ENCODE measurements at places on chromosomes 4 and X.

GRCh38 chrX:45524296-45524695 lies 323.6 kb upstream of the DIPK2B start:
- DNase-seq: no peak

DNA sequence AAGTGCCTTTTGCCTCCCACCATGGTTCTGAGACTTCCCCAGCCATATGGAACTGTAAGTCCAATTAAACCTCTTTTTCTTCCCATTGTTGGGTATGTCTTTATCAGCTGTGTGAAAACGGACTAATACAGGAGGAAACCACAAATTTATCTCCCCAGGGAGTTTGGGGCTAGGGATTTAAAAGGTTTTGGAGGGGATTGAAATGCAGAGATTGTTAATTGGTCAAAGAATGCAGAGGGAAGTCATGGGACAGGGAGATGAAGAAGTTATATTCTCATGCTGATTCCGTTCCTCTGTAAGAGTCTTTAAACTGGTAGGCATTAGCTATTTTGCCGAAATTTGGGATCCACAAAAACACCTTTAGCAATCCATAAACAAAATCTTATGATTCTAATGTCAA lies 57.9 kb downstream of the TKTL2 start:
- no peak for DNase-seq

- no peak for DNase-seq
Observed at GRCh38 chr4:28014469-28014868, 1153.8 kb downstream of the STIM2 start.

DNA sequence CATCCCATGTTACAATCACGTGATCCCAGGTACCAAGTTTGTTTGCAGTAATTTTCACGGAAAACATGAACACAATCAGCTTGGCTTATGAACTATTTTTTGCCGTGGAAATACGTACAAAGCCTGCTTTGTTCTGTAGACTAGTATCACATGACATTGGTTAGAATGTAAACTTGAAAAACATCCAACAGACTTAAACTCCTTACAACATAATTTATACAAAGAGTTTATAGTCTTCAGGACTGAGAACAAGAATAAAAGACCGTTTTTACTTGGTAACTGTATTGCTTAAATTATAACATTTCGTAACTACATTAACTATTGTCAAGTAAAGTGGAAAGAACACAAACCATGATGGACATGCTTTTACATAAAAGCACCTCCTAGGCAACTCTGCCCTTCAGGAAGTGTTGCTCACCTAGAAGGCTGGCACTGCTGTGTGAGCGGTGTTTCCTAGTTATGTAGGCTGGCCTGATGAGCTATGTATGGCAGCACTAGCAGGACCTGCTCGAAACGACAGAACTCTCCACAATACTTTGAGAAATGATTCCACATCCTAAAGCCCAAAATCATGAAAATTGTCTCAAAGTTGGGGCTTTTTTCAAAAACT lies 41.8 kb upstream of the WDR1 start:
- no peak for DNase-seq

GRCh38 chr4:47674144-47674543 lies 163.7 kb downstream of the CORIN start:
- DNase-seq: no peak

- no peak for DNase-seq
Observed at GRCh38 chr4:168221301-168221700, 97.3 kb downstream of the DDX60 start.

DNA sequence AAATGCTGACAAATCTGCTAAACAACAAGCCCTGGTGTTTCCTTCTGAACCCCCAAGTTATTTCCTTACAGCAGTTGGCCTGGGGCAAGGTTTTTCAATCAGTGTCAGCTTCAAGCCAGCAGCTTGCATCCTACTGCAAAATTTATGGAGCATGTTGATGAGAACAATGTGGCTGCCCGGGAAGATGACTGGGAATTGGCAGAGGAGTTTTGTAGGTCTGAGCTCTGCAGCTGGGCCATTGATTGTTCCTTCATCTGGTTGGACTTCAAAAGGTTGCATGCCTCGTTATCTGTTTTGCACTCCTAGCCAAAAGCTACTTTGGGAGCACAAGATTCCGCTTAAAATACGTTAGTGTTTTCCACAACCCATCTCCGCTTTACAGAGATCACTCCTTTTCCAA lies 1030.3 kb upstream of the LCORL start:
- DNase-seq: no peak

DNA sequence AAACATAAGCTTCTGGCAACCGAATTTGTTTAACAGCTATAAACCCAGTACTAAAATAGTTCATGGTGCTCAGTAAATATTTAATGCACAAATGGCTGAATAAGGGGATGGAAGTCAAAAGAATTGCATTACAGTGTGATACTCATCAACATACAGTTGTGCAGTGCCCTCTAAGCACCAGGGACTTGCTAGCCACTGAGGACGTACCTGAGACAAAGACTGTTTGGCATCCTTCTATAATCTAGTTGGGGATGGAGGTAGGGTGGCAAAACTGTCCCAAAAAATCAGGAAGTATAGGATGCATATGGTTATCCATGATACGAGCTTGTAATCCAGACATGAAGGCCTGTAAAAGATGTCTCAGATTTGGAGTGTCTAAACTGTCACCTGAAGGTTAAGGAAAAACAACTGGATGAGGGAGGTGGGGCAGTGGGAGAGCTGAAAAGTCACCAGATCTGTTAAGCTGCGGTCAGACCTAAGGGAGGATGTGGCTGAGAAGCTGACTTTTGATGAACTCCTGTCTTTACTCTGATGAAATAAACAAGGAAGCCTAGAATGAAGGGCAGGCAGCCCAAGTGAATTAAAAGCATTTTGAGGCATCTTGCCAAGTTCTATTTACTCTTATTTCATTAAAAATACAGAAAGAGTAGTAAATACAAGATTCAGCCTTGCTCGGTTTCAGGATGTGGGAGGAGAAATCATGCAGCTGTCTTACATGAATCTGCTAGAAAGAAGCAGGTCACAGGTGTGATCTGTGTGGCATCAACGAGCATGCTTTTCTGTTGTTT lies 12.0 kb upstream of the CD38 start:
- peak; percentile 83 for DNase-seq

- no peak for DNase-seq
Observed at GRCh38 chr4:20554134-20554533, 146.1 kb upstream of the PACRGL start.

DNA sequence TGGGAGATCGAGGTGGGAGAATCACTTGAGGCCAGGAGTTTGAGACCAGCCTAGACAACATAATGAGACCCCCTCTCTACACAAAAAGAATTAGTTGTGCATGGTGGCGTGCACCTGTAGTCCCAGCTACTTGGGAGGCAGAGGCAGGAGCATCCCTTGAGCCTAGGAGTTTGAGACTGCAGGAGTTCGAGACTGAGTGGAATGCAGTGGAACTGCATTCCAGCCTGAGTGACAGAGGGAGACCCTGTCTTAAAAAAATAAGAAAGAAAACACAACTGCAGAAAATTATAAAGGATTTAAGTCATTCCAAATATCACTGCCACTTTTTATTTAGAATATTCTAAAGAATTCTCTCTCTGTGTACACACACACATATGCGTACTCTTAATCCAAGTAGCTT lies 18.4 kb downstream of the HPRT1 start:
- no peak for DNase-seq

DNA sequence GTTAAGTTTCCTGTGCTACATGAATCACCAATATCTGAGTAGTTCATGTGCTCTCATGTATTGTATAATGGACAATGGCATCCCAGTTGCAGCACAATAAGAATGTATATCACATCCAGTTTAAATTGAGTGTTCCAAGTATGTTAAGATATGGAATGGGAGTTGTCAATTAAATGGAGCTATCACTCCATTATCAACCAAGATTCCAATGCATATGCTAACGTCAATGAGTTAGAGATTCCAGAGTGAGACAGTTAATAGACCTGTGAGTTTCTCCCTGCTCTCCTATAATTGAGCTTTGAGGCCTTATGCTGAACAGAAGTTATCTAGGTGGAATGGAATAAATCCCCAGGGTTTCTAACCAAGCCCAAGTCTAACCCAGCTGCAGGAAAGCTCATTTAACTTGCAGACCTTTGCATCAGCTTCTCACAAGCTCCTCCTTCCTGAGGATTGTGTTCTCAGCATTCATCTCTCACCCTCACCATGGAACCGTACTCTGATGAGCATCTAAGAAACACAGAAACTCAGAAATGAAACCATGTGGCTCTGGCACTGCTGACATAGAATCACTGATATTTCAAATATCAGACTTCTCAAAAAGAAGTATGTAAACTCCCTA lies 84.8 kb downstream of the TIGD2 start:
- no peak for DNase-seq

- no peak for DNase-seq
Observed at GRCh38 chr4:73379946-73380345, 24.1 kb upstream of the ALB start.

DNA sequence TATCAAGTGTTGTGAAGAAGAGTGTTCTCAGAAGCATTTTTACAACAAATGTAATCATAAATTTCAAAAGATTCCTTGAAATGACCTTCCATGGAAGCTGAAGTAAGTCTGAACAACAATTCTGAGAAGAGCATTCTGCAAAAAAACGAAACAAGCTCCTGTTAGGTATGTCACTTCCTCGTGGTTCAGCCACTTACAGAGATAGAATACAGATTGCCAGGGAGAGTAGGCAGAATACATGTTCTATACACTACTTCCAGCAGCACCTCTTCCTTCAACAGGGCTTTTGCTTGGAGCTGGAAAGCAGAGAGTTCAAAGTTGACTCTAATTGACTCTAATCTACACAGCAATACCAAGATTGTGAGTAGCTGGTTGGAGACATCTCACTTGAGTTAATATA lies 274.5 kb downstream of the ADGRA3 start:
- no peak for DNase-seq

DNA sequence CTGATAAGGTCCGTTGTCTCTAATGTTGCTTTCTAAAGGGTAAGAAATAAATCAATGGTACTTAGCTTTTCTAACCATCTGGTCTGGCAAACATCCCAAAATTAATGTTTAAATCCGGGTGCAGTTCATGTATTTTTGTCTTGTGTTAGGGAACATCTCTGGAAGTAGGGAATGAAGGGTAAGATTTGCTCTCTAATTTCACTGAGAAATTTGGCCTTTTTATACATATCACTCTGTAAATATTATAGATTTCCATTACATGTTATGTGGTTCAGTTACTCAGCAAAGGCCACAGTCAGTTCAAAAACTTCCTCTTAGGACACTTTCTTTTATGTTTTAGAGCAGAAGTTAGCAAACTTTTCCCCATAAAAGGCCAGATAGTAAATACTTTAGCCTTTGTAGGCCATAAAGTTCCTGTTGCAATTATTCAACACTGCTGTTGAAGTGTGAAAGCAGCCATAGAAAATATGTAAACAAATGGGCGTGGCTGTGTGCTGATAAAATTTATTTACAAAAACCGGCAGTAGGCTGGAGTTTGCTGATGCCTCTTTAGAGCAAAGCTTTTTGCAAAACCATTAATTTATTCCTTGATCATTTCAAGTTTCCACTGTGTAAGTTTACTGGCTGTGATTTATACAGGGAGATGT lies 218.1 kb downstream of the ANTXR2 start:
- no peak for DNase-seq

- DNase-seq: no peak
Observed at GRCh38 chr4:158111241-158111640, 61.6 kb downstream of the GASK1B start.

- no peak for DNase-seq
Observed at GRCh38 chr4:10527438-10527837, 70.2 kb upstream of the ZNF518B start.

GRCh38 chr4:66590488-66591215 lies 920.4 kb upstream of the EPHA5 start:
- DNase-seq: no peak

DNA sequence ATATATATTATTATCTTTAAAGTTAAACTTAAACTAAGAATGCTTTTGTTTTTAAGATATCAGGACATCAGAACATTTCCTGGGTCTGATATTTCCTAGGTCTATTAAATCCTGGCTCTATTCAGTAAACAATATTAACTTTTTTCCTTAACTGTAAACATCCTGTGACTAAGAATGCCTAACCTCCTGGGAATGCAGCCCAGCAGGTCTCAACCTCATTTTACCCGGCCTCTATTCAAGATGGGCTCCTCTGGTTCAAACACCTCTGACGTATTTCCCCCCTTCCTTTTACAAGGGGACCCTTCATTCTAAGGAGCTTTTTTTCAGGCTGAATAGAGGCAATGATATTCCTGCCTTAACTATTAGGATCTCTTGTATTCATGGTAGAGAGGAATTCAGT lies 35.8 kb upstream of the DYNLT3 start:
- DNase-seq: no peak

DNA sequence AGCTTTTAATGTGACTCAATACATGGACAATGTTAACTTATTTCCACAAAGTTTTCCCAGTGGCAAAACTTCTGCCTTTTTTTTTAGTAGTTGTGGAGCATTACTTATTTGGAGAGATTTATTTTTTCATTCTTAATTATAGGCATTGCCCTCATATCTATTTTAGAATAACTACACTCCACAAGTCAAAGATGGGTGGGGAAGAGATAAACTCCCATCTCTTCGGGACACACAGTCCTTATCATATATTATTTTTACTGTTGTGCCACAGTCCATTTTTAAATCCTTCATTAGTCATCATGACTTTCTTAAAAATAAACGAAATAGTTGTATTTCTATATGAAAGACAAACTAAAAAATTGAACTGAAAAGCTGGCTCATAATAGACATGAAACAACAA lies 1.2 kb downstream of the DMD start:
- no peak for DNase-seq

DNA sequence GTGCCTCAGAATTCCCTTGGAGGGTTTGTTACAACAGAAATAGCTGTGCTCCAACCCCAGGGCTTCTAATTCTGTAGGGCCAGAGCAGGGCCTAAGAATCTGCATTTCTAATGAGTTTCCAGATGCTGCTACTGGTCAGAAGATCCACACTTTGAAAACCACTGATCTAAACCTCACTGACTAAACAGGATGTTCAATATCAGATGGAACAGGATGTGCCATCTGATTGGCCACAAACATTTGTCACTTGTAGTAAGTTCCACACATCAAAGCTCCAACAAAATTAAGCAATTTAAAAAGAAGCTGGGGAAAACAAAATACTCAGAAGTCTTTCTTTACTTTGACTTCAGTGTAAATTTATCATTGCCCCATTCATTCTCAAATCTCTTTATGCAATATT lies 14.3 kb downstream of the CASK start:
- peak; percentile 31 for DNase-seq

GRCh38 chr4:30756553-30756952 lies 36.4 kb downstream of the PCDH7 start:
- no peak for DNase-seq
